ENCODE measurements at places on chromosomes 1 and 21.
A peak's percentile ranks its signal among the peaks of the same experiment; 100 is the strongest.

GRCh38 chr1:233673947-233674431 lies 60.1 kb downstream of the KCNK1 start:
- no peak for DNase-seq

DNA sequence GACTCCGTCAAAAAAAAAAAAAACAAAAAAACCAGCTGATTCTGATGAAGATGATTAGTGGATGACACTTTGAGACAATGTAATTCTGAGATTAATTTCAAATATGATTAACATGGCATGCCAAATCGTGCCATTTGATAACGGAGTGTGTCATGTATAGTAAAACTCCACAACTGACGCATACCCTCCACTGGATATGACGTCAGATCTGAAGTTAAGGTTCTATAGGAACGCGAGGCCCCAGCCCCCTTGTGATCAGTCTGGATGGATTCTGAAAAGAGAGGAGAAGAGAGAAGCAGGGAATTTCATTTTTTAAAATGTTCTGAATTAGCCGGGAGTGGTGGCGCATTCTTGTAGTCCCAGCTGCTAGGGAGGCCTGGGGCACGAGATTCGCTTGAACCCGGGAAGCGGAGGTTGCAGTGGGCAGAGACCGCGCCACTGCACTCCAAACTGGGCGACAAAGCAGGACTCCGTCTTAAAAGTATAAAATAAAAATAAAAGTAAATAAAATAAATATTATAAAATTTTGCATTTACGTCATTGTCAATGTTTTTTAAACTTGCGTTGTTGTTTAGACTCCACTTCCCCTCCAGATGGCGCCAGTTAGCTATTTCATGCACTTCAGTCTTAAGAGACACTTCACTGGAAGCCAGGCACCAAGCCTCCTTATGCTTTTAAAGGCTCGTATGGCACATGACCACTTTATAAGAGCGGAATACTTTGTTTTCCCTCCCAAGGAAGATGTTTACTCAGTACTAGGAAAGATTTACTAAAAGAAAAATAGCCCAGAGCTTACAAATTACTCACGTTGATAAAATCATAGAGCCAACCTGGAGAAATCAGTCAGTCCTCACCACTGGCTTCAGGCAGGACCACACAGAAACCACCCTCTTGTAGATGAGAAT lies 65.5 kb downstream of the UBE2U start:
- DNase-seq, result peak; percentile 77

DNA sequence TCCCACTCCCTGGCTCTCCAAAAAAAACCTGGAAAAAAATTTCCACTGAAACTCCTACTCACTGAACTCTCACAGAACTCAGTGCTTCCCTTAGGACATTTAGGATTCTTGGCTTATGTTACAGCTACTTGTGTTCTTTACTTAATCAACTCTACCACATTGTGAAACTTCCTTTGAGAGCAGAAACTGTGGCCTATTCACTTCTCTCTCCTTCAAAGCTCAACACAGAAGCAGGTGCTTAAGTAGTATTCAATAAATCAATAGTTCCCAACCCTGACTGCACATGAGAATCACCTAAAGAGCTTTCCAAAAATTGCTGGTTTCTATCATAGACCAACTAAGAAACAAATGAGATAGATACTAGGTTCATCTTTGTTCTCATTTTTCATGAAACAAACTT lies 67.9 kb upstream of the DMRTA2 start:
- no peak for DNase-seq

DNA sequence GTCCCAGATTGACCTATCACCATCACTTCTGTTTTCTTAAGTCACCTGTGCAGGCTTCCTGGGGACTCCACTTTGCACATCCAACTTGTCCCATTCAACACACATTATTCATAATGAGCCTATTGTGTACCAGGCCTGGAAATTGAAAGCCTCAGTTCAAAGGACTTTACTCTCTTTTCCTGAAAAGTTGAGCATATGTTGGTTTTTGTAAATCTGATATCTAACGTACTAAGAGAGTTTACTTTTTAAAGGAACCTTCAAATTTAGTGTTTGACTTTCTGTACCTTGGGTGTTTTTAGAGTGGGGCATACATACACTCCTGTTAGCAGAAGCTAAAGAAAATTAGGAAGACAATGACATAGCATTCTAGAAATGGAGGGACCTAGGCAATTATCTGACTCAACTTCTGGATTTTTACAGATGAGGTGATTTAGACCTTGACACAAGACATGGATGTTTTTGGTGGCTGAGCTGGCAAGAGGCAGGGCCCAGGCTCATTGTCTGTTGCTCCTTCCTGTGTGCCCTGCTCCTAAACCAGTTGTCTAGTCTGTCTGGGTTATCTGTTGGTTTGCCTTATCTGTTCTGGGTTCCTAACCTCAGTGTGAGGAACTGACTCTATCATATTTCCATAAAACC lies 336.5 kb downstream of the RPS6KC1 start:
- no peak for DNase-seq

- no peak for DNase-seq
These were observed 6.8 kb downstream of the MIER1 start for GRCh38 chr1:66931590-66931989.

GRCh38 chr1:216785737-216786136 lies 62.5 kb upstream of the ESRRG start:
- no peak for DNase-seq

DNA sequence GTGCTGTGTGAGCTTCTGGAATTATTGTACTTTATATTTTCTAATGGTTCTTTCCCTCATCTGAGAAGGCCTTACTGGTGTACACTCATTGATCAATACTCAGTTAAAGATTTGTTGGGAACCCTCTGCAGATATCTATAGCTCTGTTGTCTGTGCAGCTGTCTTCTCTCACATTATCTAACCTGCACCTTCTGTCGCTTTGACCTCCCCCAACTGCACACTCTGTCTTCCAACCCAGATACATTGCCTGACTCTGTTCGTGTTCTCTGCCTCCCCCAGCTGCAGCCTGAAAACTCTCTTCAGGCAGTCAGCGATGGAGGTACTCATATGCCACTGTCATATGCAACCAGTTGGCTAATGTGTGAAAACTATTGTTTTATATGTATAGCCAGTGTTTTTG lies 334.3 kb downstream of the NCAM2 start:
- DNase-seq, result no peak

- no peak for DNase-seq
These were observed 100.3 kb upstream of the SGIP1 start for GRCh38 chr1:66433611-66434010.

DNA sequence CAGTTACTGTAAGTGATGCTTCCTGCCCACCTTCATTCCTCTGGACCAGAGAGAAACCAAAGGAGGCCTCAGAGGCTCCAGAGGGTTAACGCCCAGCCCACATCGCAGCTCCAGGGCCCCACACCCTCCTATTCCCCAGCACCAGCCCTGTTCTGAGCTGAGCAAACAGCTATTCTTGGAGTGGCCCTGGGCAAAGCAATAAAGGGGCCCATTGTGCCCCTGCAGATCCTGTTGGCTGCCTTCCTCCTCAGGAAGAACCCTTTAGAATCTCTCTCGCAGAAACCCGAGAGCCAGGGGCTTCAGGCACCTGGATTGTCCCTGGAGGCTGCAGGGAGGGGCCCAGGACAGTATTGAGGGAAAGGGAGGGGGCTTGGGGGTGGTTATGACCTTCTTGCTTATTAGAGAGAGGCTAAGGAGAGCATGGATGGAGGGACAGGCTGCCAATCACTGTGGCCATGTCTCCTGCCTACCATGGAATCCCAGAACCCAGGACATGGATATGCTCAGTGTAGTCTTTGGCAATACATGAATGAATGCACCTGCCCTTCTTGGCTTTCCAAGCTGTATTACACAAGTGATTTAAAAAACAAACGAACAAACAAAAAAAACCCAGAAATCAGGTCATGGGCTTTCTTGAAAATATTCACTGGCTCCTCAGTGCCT lies 9.2 kb downstream of the PADI2 start:
- DNase-seq, result no peak

- peak; percentile 60 for DNase-seq
These were observed 58.4 kb downstream of the FHAD1 start for GRCh38 chr1:15305468-15305770.

DNA sequence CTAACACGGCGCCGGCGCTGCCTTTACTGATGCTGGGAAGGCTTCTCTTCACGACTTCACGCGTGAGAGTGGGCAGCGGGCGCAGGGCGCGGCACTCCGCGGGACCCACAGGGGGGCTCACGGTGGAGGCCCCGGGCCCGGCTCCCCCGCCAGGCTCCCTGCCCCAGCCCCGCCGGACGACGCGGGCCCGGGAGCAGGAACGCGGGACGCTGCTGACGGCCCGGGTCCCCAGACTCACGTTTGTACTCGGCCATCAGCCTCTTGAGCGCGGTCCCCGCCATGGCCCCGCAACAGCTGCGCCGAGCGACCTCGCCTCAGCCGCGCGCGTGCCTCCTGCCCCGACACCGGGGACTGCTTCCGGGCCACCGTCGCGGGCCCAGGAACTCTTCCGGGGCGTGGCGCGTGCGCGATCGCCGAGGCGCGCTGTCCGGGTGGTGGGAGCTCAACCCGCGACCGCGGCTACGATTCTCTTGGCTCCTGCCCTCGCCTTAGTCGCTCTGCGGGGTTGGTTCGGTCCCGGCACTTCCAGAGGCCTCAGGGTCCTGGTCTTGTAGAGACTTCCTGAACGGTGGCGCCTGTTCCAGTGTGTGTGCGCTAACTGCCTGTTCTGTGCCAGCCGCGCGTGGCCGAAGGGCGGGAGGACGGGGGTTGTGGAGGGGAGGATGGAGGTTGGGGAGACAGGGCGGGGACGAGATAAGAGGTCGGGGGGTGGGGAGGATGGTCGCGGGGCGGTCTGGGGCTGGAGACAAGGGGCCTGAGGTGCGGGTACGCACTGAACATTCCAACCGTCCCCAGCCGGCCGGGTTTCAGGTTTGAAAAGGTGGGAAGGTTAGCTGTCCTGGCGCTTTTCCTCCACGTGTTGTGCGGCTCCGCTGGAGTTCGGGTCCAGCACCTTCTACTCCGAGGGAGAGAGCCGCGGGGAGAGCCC lies at the start of gene UBE2G2:
Gene UBE2G2, minus strand, starts transcription at position 353 of the 928 bp plus-strand sequence. Its CDS starts 72 bp downstream, at position 281.
- peak; percentile 80 for DNase-seq

GRCh38 chr1:39142401-39143060 lies 62.0 kb upstream of the MACF1 start:
- DNase-seq, result no peak

DNA sequence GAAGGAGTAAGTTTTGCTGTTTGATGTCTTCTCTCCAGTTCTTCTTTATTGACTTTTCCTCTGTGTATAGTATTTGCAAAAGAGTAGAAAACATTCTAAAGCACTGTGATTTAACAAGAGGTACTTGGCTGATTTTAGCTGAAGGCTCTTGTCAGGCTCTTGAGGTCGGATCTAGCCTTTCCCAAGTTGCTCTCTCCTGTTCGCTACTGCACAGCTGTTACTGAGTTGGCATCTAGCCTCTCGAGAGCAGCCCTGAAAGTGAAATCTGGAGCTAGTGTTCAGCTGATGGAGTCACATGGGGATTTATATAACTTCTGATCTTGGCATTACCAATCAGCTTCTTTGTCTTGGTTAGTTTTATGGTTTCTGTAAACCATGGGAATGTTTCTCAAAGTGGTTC lies 193.1 kb downstream of the RYR2 start:
- no peak for DNase-seq

- no peak for DNase-seq
These were observed 22.2 kb upstream of the ITPKB start for GRCh38 chr1:226761322-226761721.

- DNase-seq, result peak; percentile 80
These were observed 153.0 kb downstream of the TNFSF18 start for GRCh38 chr1:172897738-172898137.

DNA sequence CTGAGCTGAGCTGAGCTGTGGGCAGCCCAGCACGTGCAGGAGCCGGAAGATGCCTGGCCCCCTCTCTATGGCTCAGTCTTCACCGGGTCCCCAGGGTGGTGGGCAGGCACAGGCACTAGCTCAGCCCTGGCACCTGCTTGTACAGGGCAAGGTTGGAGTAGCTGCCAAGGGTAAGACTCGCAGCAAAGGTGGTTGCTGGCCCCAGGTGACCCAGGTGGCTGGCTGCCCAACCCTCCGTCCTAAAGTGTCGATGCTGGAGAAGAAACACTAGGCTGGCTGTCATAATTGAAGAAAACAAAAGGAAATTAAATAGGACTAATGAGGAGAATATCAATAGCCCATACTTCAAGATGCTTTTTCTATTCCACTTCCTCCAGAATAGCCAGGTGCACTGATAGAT lies 77.1 kb upstream of the ACTL8 start:
- no peak for DNase-seq

- no peak for DNase-seq
These were observed 8.1 kb upstream of the CMPK1 start for GRCh38 chr1:47325528-47325927.

GRCh38 chr1:6785318-6785727 lies at the start of gene CAMTA1:
CAMTA1 (plus strand) TSS chr1:6785454; CDS start chr1:6785531, 77 bp downstream.
- no peak for DNase-seq

- DNase-seq, result peak; percentile 50
These were observed 18.8 kb upstream of the MAP1LC3C start for GRCh38 chr1:242017580-242018233.

- DNase-seq, result no peak
These were observed 45.3 kb downstream of the PUM1 start for GRCh38 chr1:31020007-31020790.

GRCh38 chr21:32626621-32627196 lies 14.5 kb upstream of the CFAP298 start:
- DNase-seq, result peak; percentile 50

GRCh38 chr21:44438531-44439210 lies 16.6 kb upstream of the LRRC3 start:
- DNase-seq, result no peak

- no peak for DNase-seq
These were observed 4.6 kb downstream of the ZBTB48 start for GRCh38 chr1:6584126-6585080.

GRCh38 chr1:39352881-39353280 lies 138.6 kb upstream of the BMP8A start:
- DNase-seq, result no peak

DNA sequence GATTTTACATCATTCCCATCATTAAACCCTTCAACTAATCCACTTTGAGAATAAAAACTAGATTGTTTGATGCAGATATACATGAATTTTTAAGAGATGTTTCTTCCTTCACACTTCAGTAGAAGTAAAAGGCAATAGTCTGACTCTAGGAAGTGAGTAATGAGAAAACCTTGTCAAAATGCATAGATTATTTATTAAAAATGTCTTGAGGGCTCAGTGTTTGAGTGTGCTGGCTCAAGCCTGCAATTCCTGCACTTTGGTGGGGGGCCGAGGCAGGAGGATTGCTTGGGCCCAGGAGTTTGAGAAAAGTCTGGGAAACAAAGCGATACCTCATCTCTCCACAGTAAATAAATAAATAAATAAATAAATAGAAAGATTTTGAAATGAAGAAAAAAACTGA lies 177.1 kb downstream of the NEGR1 start:
- DNase-seq, result peak; percentile 33

GRCh38 chr1:39787468-39787867 lies 1.2 kb downstream of the BMP8B start:
- no peak for DNase-seq

GRCh38 chr21:45973475-45974072 lies 8.0 kb upstream of the COL6A1 start:
- peak; percentile 89 for DNase-seq

- peak; percentile 41 for DNase-seq
These were observed 23.4 kb downstream of the OLFML3 start for GRCh38 chr1:114002492-114003239.

- DNase-seq, result peak; percentile 90
These were observed 9.7 kb upstream of the SHCBP1L start for GRCh38 chr1:182962554-182963115.

GRCh38 chr1:171898941-171899340 lies 57.6 kb downstream of the DNM3 start:
- no peak for DNase-seq

GRCh38 chr1:8166406-8166805 lies 140.3 kb upstream of the ERRFI1 start:
- DNase-seq, result no peak
